ENCODE measurements at places on chromosomes 1 and 21. TPM values are rescaled to one million over a fixed set of nuclear protein-coding genes. Genes with fewer than 3 reads are reported as not detected.

GRCh38 chr21:31140676-31141075 is 102.4 kb upstream of the KRTAP19-8 start:
- no peaks in the 10 kb centered on the region for H3K27me3 ChIP-seq
- H3K36me3 ChIP-seq: peaks cover 2% of the 10 kb centered on the region
- H3K4me1 ChIP-seq: peaks cover 3% of the 10 kb centered on the region
- no peak overlapping the region for H3K27ac ChIP-seq

DNA sequence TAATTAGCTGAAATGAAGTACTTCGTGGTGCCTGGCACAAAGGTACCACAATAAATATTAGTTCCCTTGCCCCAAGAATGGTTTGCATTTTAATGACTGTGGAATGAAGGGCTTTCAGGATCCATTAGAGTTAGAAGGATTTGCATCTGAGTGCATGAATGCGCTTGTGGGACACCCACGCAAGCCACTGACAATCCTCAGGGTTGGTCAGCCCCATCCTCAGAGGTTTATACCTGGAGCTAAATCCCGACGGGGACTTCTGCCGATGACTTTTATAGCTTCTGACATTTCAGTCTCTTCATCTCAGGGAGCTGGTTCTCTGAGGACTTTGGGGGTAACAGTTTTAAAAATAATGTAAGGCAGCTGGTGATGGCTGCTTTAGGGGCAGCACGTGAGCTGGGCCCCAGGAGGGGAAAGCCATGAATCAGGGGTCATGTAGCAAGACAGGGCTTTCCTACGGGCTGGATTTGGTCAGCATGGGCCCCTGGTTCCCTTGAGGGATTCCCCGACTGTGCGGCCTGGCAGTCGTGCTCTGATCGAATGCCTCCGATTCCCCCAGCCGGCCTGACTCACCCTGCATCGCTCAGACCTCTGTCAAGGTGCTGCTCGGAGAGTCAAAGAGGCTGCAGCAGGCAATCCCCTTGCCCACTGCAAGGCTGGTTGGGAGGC is 20.8 kb upstream of the IL10 start:
- H3K4me1 ChIP-seq: no peaks in the 10 kb centered on the region
- DNase-seq: no peak
- H3K27ac ChIP-seq: no peak overlapping the region
- H3K36me3 ChIP-seq: no peaks in the 10 kb centered on the region
- H3K4me3 ChIP-seq: no peak overlapping the region
- H3K27me3 ChIP-seq: peaks cover 5% of the 10 kb centered on the region

DNA sequence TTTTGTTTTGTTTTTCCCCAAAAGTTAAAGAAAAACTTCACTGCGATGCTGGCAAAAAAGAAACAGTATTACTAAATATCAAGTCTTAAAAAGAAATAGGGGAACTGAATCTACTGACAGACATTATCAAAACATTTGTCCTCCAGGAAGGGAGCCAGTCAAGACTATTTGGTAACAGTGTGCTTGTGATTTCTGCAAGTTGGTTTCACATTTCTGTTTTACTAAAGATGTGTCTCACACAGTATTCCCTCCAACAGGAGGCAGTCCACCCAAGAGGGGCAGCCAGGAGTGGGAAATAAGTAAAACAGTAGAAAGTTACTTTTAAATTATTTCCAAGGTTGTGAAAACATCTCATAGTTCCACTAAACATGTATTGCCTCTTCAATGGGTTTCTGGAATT is 74.4 kb upstream of the SDC3 start:
- H3K27me3 ChIP-seq: no peaks in the 10 kb centered on the region
- peaks cover 51% of the 10 kb centered on the region for H3K4me1 ChIP-seq
- no peak overlapping the region for H3K4me3 ChIP-seq
- DNase-seq: no peak

DNA sequence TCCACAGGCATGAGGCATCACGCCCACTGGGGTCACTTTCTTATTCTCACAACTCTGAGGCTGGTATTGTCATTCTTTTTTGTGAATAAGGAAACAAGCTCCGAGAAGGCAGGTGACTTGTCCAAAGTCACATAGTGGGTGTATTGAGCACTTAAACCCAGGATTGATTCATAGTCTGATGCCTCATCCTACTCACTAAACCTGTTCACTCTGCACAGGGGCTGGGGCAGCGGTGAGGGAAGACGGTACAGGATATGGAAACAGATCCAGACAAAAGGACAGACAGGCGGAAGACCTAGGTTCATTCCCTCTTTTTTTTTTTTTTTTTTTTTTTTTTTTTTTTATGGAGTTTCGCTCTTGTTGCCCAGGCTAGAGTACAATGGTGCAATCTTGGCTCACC is 56.6 kb downstream of the NKAIN1 start:
- H3K4me3 ChIP-seq: no peak overlapping the region
- H3K36me3 ChIP-seq: no peaks in the 10 kb centered on the region
- H3K27ac ChIP-seq: no peak overlapping the region
- no peak for DNase-seq
- H3K27me3 ChIP-seq: no peaks in the 10 kb centered on the region
- no peaks in the 10 kb centered on the region for H3K4me1 ChIP-seq

GRCh38 chr1:7646164-7646563 is 124.9 kb upstream of the VAMP3 start:
- H3K4me1 ChIP-seq: peaks cover 15% of the 10 kb centered on the region
- H3K27me3 ChIP-seq: peaks cover 7% of the 10 kb centered on the region
- no peaks in the 10 kb centered on the region for H3K36me3 ChIP-seq
- DNase-seq: no peak
- H3K27ac ChIP-seq: no peak overlapping the region

- peaks cover 31% of the 10 kb centered on the region for H3K4me1 ChIP-seq
- DNase-seq: no peak
- H3K36me3 ChIP-seq: peaks cover 29% of the 10 kb centered on the region
- H3K27me3 ChIP-seq: no peaks in the 10 kb centered on the region
- H3K27ac ChIP-seq: no peak overlapping the region
These were observed 808.6 kb downstream of the USP25 start for GRCh38 chr21:16538405-16538804.

PTBP2 gene
- 53.8 TPM for total RNA-seq

GRCh38 chr1:66478116-66478515 is 55.8 kb upstream of the SGIP1 start:
- H3K4me3 ChIP-seq: no peak overlapping the region
- H3K36me3 ChIP-seq: peaks cover 1% of the 10 kb centered on the region
- no peak overlapping the region for H3K27ac ChIP-seq
- H3K27me3 ChIP-seq: no peaks in the 10 kb centered on the region

DNA sequence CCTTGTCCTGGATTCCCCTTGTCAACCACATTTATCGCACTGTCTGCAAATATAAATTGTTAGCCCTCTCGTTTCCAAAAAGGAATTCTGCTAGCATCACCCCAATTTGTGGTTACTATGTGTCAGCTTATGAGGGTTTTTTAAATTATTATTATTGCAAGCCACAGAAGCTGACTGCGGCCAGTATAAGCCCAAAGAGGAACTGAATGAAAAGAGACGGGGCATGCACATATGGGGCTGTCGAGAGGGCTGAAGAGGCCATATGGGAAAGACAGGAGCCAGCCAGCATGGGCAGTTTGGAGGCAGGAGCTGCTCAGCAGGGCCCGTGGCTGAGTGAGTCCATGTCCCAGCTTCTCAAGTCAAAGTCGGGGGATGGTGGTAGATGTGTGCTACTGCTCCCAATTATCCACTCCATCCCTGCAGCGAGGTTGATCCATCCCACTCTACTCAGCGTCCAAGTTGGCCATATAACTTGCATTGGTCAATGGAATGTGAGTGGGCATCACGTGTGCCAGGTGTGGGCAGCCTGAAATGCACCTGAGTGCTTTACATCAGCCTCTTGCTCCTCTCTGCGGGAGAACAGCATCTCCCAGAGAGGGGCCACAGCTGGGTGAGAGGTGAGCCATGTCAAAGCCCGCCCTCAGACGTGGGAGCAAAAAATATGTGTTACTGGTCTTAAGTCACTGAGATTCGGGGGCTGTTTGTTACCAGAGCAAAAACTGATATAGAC is 37.6 kb upstream of the LDLRAP1 start:
- H3K27me3 ChIP-seq: no peaks in the 10 kb centered on the region
- DNase-seq: no peak
- H3K4me3 ChIP-seq: peak overlapping the region; percentile 60
- peaks cover 1% of the 10 kb centered on the region for H3K36me3 ChIP-seq
- H3K4me1 ChIP-seq: peaks cover 31% of the 10 kb centered on the region

LRIG2 gene
- 29.3 TPM for total RNA-seq

GRCh38 chr1:48495166-48495565 is 23.2 kb upstream of the SPATA6 start:
- peaks cover 29% of the 10 kb centered on the region for H3K27me3 ChIP-seq
- DNase-seq: no peak
- H3K36me3 ChIP-seq: no peaks in the 10 kb centered on the region
- peaks cover 10% of the 10 kb centered on the region for H3K4me1 ChIP-seq

DNA sequence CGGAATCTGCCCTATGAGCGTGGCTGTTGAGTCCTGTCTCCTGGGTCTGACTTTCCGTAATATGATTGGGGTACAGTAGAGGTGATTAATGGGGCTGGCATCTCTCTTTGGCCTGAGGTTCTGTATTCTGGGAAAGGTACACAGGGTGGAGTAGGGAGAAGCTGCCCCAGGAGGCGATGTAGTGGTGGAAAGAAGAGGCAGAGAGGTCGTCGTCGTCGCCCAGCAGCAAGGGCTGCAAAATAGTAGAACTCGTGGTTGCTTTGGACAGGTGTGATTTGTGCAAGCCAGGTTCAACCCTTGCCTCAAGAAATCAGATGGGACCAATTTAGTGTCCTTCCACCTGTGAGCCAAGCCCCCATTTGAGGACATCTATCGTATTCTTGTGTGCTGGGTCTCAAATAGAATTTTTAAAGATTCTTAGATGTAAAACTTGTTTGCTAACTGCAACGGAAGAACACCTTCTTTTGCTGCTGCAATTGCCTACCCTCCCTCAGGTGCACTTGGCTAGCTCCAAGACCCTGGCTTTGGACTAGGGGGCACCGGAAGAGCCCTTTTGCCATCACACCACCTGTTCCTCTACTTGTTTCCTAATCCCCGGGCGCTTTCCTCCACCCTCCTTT is 1.3 kb upstream of the HMGN2 start:
- peaks cover 31% of the 10 kb centered on the region for H3K36me3 ChIP-seq
- H3K27me3 ChIP-seq: no peaks in the 10 kb centered on the region
- peaks cover 31% of the 10 kb centered on the region for H3K4me1 ChIP-seq
- H3K4me3 ChIP-seq: peak overlapping the region; percentile 89

GRCh38 chr1:33098371-33098770 is 17.4 kb downstream of the AZIN2 start:
- DNase-seq: no peak
- no peak overlapping the region for H3K27ac ChIP-seq
- no peak overlapping the region for H3K4me3 ChIP-seq

- H3K27me3 ChIP-seq: peaks cover 39% of the 10 kb centered on the region
- peaks cover 29% of the 10 kb centered on the region for H3K4me1 ChIP-seq
- peaks cover 10% of the 10 kb centered on the region for H3K36me3 ChIP-seq
- no peak overlapping the region for H3K27ac ChIP-seq
- DNase-seq: no peak
These were observed 2.2 kb downstream of the TCEA3 start for GRCh38 chr1:23422241-23422877.

DNA sequence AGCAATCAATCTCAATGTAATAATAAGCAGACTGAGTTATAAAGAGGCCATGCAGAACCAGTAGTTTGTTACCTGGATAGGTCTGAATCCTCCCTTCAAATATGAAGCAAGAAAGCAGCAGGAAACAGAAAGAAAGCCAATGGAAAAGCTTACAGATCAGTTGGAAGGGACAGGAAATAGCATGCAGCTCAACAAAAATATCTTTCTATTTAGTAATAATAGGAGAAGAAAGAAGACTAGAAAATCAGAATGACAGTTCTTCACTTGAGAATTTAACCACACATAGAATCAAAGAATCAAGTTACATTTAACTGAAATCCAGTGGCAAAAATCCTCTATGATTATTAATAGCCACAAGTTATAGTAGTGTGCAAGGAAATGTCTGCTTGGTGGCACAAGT is 194.4 kb downstream of the EIF4G3 start:
- peak overlapping the region; percentile 60 for H3K27ac ChIP-seq
- H3K27me3 ChIP-seq: no peaks in the 10 kb centered on the region
- no peak overlapping the region for H3K4me3 ChIP-seq
- DNase-seq: no peak

DNA sequence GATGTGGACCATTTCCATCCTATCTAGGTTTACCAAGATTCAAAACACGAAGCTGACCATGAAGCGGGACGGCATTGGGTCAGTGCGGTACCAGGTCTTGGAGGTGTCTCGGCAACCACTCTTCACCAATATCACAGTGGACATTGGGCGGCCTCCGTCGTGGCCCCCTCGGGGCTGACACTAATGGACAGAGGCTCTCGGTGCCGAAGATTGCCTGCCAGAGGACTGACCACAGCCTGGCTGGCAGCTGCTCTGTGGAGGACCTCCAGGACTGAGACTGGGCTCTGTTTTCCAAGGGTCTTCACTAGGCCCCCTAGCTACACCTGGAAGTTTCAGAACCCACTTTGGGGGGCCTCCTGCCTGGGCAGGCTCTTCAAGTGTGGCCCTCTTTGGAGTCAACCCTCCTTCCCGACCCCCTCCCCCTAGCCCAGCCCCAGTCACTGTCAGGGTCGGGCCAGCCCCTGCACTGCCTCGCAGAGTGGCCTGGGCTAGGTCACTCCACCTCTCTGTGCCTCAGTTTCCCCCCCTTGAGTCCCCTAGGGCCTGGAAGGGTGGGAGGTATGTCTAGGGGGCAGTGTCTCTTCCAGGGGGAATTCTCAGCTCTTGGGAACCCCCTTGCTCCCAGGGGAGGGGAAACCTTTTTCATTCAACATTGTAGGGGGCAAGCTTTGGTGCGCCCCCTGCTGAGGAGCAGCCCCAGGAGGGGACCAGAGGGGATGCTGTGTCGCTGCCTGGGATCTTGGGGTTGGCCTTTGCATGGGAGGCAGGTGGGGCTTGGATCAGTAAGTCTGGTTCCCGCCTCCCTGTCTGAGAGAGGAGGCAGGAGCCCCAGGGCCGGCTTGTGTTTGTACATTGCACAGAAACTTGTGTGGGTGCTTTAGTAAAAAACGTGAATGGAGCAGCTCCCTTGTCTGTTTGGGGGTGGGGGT is 864 bp upstream of the CCDC24 start:
- peaks cover 4% of the 10 kb centered on the region for H3K36me3 ChIP-seq
- H3K27ac ChIP-seq: no peak overlapping the region
- peaks cover 12% of the 10 kb centered on the region for H3K4me1 ChIP-seq
- no peaks in the 10 kb centered on the region for H3K27me3 ChIP-seq
